ENCODE measurements at places on chromosomes 4 and X.

- no peak for DNase-seq
Observed at GRCh38 chr4:136001791-136002190, 1530.5 kb downstream of the PCDH18 start.

- no peak for DNase-seq
Observed at GRCh38 chr4:56668267-56668666, 12.8 kb downstream of the HOPX start.

DNA sequence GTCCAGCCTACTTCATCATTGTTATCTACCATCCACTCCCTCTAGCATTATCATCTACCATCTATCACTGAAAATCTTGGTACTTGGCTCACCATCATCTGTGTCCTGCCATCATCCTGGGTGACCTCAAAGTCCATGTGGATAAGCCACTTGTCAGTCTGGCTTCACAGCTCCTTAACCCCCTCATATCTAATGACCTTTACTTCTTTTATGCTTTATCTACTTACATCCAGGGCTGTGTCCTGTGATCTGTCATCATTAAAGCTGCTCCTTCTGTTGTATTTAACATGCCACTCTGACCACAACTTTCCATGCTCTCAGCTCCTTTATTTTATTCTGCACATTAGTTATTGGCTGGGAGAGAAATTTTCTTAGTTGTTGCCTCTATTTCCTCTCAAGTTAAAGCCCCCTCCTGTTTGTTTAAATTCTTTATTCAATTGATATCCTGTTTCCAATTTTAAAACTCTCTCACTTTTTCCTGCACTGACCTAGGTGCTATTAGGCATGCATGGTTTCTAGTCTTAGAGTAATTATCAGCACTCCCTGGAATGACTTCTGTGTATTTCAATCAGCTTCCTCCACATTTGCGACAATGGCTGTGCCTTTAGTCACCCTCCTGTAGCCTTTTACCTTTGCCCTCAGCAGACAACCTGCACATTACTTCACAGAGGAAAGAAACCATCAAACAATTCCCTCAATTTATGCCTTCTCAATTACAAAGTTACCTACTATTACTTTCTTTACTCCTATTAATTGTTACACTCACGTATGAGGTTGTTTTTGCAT, 8.1 kb upstream of the FABP2 start:
- no peak for DNase-seq

DNA sequence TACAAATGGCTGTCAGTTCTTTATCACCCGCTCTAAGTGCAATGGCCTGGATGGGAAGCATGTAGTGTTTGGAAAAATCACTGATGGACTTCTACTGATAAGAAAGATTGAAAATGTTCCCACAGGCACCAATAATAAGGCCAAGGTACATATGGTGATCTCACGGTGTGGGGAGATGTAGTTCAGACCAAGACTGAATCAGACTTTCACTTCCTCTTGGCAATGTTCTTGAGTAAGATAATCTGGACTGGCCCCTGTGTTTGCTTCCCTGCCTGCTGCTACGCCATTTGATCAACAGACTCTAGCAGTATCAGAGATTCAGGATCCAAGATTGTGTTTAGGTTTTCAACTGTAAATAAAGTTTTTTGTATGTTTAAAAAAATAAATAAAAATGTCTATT, 682.2 kb upstream of the AMOT start:
- no peak for DNase-seq

- DNase-seq, result no peak
Observed at GRCh38 chr4:81454499-81454898, 17.2 kb downstream of the RASGEF1B start.
